ENCODE measurements at places on chromosomes 2 and 18. TPM values are rescaled to one million over a fixed set of nuclear protein-coding genes. Genes with fewer than 3 reads are reported as not detected.
A peak's percentile ranks its signal among the peaks of the same experiment; 100 is the strongest.

Gene HOXD8
- 6.0 TPM for total RNA-seq

Gene CYP27C1
- not detected for total RNA-seq

Gene ASB18
- not detected for total RNA-seq

GRCh38 chr2:238754259-238754658 is 93.6 kb upstream of the TWIST2 start:
- peak; percentile 22 for DNase-seq

DNA sequence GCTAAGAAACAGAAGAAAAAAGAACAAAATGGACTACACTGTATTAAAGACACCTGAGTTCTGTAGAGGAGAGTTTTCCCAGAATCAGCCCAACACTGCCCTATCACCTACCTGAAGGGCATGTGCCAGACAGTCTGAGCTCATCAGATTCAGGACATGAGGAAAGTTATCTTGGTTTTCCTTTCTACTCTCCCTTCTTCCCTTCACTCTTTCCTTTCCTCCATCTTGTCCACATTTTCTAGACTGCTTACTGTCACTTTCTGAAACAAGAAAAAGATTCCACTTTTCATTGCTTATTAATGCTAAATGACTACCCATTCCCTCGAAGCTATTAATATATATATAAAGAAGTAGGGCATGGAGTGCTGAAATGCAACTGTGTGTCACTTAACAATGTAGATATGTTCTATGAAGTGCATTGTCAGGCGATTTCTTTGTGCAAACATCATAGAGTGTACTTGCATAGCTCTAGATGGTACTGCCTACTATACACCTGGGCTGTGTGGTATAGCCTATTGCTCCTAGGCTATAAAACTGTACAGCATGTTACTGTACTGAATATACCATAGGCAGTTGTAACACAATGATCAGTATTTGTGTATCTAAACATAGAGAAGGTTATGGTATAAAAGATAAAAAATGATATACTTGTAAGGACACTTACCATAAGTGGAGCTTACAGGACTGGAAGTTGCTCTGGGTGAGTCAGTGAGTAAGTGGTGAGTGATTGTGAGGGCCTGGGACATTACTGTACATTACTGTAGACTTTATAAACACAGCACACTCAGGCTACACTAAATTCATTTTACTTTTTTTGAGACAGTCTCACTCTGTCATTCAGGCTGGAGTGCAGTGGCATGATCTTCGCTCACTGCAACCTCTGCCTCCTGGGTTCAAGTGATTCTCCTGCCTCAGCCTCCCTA is 145.5 kb upstream of the ITGA6 start:
- no peak for DNase-seq

DNA sequence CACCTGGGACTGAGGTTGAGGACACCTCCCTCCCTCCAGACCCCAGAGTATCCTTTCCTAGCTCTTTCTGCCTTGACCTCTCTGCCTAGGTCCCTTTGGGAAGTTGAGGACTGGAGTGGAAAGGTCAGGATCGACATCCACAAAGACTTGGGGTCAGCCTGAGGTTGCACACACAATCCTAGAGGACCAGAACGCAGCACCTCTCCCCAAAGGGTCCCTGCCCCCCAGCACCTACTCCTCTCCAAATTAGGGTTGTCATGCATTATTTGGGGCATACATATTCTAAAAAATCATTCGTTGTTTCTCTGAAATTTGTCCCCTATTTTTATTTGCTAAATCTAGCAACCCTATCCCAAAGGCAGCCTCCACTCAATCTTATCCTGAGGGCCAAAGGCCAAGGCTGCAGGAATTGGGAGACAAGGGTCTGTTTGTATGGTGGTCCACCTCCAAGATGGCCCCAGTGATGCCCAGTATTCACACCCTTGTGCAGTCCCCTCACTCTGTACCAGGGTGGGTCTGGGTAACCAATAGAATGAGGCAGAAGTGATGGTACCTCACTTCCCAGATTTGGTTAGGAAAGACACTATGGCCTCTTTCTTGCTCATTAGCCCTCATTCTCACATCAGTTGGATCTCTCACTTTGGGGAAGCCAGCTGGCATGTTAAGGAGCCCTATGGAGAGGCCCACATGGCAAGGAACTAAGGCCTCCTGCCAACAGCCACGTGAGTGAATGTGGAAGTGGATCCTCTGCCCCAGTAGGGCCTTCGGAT is 3.5 kb upstream of the CHRNG start:
- no peak for DNase-seq

DNA sequence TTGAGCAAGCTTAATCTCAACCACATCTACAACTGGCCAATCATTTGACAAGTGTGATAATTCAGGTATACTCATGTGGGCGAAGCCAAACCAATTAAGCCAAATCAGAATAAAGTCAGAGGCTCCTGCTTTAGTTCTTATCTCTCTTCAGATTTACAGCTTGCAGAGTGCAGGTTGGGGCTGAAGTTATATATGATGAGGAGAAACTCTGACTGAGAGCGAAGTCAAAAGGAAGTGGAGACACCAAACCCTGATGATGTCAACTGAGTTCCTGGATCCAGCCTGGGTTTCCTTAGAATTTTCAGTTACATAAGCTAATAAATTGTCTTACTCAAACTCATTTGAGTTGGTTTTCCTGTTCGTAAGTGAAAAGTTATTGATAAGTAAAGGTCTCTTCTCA is 73.9 kb downstream of the ASXL2 start:
- DNase-seq = no peak

All from HCT116 (cell line).